Gastroesophageal sphincter (tissue), 4 donors: ENCODE measurements at places on chromosomes 7 and 10.

DNA sequence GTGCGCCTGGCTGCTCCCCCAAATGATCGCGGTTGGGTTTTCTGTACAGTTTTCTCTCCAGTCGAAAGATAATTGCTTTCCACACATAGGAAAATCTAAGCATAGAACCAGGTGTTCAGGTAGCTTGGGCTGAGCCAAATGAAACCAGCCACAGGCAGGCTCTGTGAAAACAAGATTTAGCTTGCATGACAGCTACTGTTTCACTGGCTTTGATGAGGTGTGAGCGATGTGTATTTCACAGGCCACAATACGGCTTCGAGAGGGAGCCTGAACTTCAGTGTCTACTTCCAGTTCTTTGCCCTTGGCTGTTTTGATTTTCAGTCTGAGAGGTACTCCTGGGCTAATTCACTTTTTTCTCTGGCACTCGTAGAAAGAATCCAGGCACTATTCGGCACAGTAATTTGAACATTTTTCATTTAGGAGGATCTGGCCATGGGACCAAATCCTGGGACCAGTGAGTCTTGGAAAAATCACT lies 110.5 kb downstream of the JCAD start:
- ATAC-seq = no peak

DNA sequence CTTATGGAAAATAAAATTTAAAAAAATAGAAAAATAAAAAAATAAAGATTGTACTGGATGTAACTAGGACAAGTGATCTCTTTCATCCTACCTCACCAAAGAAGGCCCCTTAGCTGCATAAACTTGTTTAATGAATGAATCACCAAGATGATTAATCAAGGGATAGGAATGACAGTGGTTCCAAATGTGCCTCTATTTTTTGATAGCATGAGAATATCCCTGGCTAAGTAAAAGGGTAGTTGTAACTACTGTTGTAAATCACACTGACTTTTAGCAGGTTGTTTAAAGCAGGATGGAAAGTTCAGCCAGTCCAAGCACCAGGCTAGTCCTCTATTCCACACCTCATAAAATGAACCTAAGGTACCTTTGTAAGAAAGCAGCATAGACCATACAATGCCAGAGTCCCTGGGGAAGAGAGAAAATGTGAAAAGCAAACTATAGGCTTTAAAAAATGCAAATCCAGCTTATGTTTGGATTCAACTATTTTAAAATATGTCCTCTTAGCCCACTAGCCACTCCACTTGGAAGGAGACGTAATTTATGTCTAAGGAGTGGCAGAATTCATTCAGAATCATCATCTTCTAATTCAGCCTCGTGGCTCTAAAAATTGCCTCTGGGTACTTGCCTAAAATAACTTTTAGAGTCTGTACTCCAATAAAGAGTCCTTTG lies 126.8 kb downstream of the SKIDA1 start:
- ATAC-seq = no peak

- no peak for ATAC-seq
Measured at GRCh38 chr7:110600956-110601355, 490.0 kb upstream of the LRRN3 start.

GRCh38 chr7:104772405-104773345 lies 241.3 kb upstream of the KMT2E start:
- ATAC-seq = no peak

GRCh38 chr10:1120801-1121211 lies 64.6 kb downstream of the WDR37 start:
- ATAC-seq = no peak

- no peak for ATAC-seq
Measured at GRCh38 chr10:32713560-32713959, 244.5 kb downstream of the ITGB1 start.

DNA sequence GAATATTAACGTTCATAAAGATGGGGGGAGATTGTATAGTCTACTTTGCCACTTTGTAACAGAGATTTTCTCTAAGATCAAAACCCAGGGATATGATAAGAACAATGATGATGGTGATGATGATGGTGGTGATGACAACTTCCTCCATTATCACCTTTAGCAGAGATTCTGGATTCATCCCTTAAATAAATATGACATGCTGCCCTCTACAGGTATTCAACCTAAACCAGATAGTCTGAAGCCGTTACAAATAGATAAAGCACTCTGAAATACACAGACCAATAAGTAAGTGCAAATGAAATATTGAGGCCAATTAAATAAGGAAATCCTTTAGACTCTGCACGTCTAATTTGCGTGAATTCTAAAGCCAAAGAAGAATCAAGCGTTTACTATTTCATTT lies 211.5 kb downstream of the CREB5 start:
- ATAC-seq = no peak

DNA sequence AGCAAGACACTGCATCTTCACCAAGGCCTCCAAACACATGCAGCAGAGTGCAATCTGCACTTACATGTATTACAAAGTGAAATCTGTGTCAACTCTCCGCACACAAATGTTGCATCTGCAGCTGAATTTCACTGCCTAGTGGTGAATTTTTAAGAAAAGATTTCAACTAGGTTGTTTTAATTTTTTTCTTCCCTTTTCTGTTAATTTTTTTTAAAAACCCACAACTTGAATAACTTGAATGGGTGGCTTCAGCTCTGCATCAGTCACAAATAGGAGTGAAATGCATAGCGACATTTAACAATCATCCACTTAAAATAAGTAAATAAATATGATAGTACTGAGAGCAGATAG lies 5.9 kb downstream of the HOXA13 start:
- ATAC-seq = no peak

GRCh38 chr7:17758008-17758407 lies 182.3 kb downstream of the SNX13 start:
- no peak for ATAC-seq

- ATAC-seq = no peak
Measured at GRCh38 chr7:66452165-66452564, 176.5 kb upstream of the KCTD7 start.

- ATAC-seq = no peak
Measured at GRCh38 chr7:143354965-143355364, 7.5 kb downstream of the FAM131B start.

GRCh38 chr10:51204701-51205100 lies 130.4 kb downstream of the PRKG1 start:
- no peak for ATAC-seq

- ATAC-seq = no peak
Measured at GRCh38 chr10:45553155-45553554, 119.4 kb downstream of the ZFAND4 start.

DNA sequence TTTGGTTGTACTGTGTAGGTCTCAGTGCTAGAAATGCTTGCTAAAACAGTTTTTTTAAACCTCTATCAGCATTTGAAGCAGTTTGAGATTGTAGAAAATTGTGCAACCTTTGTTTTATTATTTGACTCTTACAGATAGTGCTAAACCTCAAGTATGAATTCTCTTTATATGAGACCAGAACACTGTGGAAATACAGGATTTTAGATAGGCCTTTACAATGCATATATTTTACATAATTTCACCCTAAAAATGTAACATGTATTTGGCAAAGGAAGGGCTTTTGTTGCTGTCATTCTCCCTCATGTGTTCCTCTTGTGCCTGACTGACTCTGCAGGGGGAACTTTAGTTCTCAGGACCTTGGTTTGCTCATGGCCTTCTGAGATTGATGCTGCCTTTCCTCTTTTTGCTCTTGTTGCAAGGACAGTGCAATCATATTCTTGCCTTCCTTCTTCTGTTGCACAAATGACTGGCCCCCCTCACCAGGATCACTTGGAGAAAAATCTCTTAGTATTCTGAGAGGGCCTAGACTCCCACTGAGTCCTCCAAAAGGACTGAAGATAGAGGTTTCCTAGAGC lies 188.7 kb downstream of the PPP1R9A start:
- ATAC-seq = no peak

DNA sequence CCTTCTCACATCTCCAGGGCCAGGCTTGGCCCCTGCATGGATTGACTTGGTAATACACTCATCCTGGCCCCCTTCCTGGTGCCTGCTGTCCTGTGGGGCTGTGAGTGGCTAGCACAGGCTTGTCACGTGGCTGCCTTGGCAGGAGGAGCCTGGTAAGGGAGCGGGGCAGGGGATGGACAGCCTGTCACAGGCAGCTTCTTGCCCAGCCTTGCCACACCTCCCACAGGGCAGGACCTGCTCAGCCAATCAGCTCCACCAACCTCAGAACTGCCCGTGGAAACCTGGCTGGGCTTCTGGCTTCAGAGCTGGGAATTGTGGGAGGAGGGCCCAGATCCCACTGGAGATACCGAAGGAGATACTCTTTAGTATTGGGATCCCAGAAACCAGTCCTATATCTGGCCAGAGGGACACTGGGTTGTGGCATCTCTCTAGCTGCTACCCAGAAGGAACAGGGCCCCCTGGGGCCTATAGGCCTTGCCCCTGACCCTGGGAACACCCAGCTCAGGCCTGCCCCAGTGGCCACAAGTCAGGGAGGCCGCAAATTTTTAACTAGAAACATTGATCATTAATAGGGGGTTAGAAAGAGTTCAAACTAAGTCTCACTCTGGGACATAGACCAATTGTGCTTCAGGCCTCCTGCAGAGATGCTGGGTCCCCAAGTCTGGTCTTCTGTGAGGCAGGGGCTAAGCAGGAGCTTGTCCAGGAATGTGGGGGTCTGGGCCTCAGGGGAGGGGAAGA lies at the start of gene HOGA1:
TSS of gene HOGA1 (plus strand) at position 330 of the 738 bp plus-strand sequence. CDS start at position 645, 315 bp downstream.
- peak; percentile 86 for ATAC-seq

DNA sequence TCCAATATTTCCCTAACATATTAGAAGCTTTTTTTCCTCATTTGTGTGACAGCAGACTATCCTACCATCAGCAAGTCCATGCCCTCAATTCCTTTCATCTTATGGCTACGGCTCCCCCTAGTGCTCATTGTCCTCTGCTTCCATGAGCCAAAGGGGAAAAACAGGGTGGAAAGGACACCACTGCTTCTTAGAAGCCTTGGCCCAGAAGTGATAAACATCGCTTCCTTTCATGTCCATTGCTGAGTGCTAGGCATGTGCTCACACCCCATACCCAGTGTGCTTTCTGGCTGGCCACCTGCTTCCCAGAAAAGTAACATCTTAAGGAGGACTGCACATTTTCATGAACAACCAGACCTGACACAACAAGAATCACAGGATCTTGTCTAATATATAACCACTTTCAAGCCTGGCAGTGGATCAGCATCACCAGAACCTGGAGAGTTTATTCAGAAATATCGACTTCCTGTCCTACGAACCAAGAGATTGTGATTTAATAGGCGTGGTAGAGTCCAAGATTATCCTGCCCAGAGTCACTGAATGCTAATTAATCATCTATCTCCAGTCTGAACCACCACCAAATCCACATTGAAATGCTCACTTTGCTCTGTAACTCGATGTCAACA lies 650.5 kb upstream of the SORCS1 start:
- ATAC-seq = peak; percentile 39

GRCh38 chr7:64795176-64795575 lies 948 bp downstream of the ZNF138 start:
- no peak for ATAC-seq

DNA sequence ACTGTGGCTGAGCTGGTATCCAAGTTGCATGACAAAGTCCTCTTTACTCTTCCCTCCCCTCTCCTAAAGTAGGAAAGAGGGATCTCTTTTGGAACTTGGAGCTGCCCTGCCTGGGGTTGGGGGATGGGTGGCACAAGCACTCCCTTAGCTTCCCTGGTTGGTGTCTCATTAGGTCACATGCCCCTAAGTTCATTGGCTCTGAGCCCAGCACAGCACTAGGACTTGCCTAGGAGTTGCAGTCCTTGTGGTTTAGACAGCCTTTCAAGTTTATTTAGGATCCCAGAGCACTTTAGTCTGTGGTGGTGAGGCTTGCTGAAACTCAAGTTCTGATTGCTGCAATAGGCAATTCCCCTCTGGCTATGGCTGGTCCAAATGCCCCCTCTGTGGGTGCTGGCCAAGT lies 281.4 kb downstream of the NXPH1 start:
- no peak for ATAC-seq

DNA sequence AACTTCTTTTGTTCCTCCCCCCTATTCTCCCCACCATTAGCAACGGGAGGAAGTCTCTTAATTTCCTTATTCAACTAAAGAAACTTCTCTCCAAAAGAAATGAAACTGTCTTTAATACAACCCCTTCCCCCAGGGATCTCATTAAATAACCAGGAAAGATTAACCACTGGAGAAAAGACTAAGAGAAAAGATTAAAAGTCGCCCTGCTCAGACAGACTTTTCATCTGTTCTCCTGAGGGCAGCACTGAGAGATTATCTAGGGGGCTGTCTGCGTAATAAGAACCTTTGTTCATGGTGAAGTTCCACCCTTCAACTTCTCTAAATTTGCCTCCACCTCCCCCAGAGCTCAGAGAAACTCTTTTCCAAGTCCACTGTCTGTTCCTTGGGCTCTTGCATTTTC lies 105.5 kb downstream of the HGF start:
- no peak for ATAC-seq

DNA sequence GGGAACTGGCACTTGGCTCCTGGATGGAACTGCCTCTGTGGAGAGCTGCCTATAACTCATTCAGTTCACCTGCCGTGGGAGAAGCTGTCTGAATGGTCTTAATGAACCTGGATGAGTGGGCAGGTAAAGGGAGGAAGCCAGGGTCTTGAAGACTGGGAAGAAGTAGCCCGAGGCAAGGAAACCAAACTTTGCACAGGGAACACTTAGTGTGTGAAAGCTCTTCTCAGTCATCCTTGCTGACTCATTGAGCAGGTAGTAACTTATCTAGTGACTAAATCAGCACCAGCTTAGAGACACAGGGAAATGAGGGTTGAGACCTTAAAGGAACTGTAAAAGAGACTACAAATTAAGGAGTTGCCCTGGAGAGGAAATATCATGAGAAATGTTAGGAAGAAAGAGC lies 9.9 kb downstream of the LRRC4 start:
- ATAC-seq = no peak

DNA sequence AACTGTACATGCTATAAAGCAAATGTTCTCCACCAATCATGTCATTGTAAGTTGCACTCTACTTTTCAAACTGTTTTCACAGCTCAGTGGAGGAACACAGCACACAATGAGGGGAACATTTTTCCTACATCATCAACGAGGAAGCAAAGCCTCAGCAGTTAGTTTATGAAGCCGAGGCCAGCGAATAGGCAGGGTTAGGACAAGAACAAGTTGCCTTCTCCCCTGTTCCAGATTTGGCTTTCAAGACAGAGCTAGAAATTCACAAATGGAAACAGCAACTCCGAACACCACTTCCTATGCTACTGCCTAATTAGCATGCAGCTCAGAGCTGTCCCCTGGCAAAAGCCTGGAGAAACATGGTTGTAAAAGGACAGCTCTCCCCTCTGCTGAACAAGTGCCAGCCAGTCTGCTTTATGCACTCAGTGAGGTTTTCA lies 19.8 kb downstream of the ITGB8 start:
- ATAC-seq = peak; percentile 26

DNA sequence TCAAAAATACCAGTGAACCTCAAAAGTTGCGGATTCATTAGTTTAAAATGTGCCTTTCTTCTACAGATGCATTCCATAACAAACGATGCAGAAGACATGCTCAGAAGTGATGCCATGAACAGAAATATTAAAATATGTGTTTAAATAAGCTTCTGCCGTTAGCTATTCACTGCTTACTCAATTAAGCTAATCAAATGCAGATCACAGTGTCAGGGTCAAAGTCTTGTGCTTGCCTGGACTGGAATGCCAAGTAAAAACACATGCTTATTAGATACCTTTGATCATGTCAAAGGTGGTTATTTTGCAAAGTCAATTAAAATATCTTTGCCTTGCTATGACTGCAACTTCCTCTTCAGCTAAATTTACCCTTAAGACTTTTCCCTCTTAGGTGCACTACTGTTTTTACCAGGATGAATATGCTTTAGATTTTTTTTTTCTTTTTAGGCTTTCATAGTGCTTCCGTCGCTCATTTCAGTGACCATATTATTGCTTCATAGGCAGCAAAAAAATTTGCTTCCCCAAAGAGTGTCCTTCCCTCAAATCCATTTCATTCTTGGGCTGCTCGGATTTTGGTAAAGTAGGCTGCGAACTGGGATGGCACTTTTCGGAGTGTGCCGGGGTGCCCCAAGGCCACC lies 905 bp downstream of the ASB13 start:
- ATAC-seq = no peak

- ATAC-seq = no peak
Measured at GRCh38 chr7:47515305-47515834, 66.5 kb downstream of the TNS3 start.
